ENCODE measurements at places on chromosomes 7 and 10.

- no peak for DNase-seq
These were observed 9.2 kb upstream of the ATXN7L1 start for GRCh38 chr7:105885387-105886111.

DNA sequence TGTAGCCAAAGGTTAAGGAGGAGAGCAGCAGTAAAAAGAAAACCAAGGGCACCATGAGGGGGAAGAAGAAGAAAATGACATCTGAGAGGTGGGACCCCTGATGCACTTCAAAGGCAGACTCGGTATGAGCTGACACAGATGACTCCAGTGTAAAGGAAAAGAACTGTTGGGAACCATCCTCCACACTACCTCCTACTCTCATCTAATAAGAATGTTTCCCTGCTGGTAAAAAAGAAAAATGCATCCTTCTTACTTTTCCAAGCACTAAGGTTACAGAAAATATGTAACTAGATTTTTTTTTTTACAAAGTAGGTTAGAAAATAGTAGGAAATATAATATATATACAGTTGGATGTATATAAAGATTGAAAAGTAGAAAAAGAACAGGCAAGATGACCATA lies 16.9 kb downstream of the TAS2R41 start:
- DNase-seq: no peak

GRCh38 chr10:118251791-118252190 lies 90.3 kb downstream of the FAM204A start:
- no peak for DNase-seq

GRCh38 chr10:85979598-85979997 lies 387.0 kb downstream of the GRID1 start:
- DNase-seq: no peak

DNA sequence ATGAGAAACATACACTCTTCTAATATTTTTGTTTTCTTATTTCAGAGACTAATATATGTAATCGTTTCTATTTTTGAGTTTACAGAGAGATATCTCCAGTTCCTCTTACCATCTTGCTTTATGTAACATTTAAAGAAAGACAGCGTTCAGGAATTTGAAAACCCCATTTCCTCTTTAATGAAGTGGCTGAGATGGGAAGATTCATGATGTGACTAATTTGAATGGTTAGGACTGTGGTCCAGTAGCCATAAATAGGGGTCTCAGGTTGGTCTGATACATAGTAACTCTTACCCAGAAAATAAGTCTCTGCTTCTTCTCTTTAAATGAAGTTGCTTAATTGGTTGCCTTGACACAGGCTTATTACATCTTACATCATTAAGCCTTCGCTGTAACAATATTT lies 6.9 kb downstream of the KMT2E start:
- no peak for DNase-seq

- no peak for DNase-seq
These were observed 1255.7 kb upstream of the LRRTM3 start for GRCh38 chr10:65670087-65670486.

- no peak for DNase-seq
These were observed 116.5 kb downstream of the ZMIZ1 start for GRCh38 chr10:79185067-79185774.

DNA sequence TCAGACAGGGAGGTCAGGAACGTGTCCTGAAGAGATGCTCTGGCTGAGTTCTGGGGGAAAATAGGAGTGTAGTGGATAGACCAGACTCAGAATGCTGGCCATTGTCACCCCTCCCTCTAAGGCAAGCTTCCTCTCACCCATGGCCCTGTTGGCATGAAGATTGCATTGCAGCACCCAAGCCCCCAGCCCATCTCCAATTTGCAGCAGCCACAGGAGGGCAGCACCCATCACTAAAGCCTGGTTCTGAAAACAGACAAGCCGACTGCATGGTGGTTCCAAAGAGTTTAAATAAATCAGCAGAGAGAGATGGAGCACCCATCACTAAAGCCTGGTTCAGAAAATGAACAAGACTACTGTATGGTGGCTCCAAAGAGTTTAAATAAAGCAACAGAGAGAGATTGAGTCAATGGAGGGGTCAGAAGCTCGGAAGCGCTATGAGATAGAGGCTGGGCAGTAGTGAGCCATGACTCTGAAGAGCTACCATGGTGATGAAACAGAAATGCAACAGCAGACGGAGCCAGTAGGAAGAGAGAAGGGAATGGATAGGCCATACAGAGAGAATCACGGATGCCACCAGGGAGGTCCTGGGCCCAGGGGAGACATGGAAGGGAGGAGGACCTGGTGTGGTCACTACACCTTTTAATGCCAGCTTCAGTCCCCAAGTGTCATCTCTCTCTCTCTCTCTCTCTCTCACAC lies 237.9 kb upstream of the MYO3A start:
- no peak for DNase-seq

GRCh38 chr7:151552352-151553028 lies 32.8 kb upstream of the RHEB start:
- DNase-seq: no peak

DNA sequence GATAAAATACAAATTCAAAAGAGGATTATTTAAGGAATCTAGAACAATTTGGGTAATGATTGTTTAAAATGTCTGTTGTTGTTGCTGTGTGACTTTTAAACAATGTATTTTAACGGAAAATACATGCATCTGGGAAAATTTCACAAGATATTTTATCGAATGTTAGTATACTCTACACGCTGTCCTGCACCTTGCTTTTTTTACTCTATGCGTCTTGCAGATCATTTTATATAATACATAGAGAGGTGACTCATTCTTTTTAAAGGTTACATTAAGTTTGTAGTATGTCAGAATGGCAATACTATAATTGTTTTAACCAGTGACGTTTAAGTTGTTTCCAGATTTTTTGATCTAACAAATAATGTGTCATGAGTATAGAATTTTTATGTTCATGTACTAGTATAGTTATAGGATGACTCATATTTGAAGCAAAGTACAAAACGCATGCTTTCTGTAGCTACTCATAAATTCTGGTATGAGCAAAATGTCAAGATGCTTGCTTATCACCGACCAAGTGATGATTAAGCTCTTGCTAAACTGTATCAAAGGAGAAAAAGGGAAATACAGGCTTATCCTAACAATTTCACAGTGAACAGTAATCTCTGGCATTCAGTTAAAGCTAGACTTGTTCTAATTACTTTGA lies 4.9 kb downstream of the DKK1 start:
- no peak for DNase-seq

DNA sequence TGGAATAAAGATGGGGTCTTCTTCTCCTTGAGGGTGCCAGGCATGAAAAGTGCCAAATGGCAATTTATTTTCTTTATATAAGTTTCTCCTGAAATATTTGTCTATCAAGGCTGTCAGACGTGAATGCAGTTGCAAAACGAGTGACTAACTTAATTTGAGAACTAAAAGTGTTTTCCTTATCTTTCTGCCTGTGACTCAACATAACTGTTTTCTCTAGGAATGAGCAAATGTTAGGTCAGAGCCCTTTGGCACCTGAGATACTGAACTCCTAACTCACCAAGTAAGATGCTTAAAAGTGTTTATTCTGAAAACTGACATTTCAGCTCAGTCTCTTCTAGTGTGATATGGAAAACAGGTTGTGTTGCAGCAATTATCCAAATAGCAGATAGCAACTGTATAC lies 197.0 kb downstream of the STK31 start:
- DNase-seq: no peak

- no peak for DNase-seq
These were observed 2.1 kb downstream of the ADK start for GRCh38 chr10:74153123-74153522.

DNA sequence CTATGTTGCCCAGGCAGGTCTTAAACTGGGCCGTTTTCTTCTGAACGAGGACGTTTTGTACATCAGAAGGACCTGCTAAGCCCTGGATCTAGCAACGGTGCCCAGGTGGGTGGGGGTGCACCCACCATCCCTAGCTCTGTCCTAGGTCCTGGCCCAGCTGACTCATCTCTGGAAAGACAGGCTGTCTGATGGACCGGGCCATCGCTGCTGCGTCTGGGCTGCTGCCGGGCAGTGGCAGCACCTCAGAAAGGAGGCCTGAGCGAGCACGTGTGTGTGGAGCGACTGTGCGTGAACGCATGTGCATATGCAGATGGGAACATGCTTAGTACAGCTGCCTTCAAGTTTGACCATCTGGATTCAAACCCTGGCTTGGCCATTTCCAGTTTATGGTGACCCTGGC lies 7.3 kb upstream of the ELFN1 start:
- no peak for DNase-seq

DNA sequence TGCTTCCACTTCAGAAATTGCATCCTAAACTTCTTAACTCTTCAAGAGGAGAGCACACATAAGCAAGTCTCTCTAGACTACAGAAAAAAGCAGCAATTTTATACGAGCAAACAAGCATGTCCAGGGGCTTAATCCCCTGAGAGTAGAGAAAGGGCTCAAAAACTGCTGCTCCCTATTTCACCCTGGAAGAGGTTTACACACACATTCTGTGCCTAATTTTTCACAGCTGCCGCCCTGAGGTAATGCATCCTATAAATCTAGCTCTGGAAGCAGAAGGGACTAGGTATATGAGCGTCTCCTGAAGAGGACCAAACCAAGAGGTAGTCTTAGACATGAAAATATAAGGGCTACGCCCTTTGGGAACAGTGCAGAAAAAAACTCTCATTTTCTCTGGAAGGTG lies 73.1 kb downstream of the CRPPA start:
- DNase-seq: no peak

- DNase-seq: no peak
These were observed 62.0 kb downstream of the MYOF start for GRCh38 chr10:93420091-93420490.

- DNase-seq: no peak
These were observed 45.7 kb downstream of the BPGM start for GRCh38 chr7:134692344-134692705.

GRCh38 chr7:76304888-76305375 lies 2.5 kb downstream of the HSPB1 start:
- no peak for DNase-seq

GRCh38 chr7:105454095-105454747 lies 65.5 kb upstream of the SRPK2 start:
- DNase-seq: no peak

DNA sequence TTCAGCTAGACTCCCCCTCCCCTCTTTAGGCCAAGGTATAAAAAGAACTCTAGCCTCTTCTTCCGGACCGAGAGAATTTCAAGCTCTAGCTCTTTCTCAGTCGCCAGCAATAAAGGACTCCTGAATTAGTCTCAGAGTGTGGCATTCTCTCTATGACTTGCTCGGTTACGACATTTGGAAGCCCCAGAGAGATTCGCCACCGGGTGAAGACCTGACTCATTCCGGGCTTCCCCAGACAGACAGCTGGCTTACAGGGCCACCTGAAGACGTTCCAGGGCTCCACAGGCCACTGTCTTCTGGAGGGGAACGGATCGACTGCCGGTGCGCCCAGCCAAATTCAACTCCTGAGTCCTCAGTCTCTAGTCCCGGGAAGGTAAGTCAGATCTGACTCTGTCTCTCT lies at the start of gene AKR1B15:
TSS of gene AKR1B15 (plus strand) at position 234 of the 400 bp plus-strand sequence. CDS start 15,510 bp downstream, outside the sequence.
- DNase-seq: no peak

DNA sequence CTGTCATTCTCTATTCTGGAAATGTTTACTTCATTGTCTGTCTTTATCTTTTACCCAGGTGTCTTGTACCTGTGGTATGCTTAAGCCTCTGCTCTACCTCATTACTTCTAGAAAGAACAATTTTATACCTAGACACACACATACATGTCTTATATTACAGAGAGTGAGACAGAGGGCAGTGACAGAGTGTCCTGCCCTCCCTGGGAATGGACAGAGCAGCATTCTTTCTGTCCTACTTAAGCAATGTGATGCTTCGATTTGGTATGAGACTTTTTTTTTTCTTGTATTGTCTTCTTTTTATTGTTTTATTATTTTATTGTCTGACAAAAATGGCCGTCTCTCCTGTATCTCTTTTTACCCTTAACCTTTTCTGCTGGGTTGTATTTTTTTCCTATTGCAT lies 286.1 kb downstream of the EXOC4 start:
- DNase-seq: no peak

DNA sequence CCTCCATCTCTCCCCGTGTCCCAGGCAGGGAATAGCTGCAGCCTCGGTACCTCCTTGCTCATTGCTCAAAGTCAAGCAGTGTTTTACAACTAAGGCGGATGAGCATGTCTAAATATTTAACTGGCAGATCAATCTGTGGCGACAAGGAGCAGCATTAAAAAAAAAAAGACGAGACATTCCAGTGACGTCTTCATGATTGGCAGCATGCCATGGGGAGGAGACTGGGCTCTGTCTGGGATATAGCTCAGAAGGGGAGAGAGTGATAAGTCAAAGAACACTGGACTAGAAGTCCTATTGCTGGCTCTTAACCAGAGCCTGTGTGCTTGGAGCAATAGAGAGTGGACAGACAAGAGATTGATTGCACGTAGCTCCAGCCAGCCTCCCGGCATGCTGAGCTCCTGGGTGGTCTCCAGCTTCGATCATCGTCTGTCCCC lies 287.5 kb upstream of the PODXL start:
- DNase-seq: no peak

DNA sequence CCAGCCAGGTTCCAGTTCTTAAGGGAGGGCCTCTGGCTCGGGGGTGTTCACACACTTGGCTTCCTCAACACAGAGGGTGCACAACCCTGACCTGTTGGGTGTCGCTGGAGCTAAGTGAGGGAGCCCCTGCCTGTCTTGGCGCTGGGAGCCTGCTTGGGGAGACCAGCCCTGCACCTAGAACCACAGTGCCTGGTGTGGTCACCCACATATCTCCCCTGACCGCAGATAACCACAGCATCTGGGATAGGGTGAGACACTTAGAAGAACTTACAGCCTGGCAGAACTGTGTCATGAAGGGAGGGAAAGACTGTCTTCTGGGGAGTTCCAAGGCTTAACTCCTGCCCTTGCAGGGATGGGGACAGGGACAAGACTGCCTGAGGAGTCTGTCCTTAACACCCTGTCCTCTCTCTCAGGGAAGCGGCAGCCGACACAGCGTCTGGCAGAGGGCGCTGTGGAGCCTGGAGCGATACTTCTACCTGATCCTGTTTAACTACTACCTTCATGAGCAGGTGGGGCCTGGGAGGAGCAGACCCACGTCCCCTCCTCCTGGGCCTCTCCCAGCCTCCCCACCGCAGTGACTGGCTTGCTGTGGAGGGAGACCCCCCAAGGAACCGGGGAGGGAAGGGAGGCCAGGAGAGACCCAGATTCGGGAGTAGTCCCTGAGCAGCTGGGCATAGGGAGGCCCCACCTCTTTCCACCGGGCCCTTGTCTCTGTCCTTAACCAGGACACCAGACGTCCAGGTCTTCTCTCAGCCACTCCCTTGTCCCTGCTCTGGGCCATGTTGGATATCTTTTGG lies 59.0 kb downstream of the PALD1 start:
- DNase-seq: no peak

DNA sequence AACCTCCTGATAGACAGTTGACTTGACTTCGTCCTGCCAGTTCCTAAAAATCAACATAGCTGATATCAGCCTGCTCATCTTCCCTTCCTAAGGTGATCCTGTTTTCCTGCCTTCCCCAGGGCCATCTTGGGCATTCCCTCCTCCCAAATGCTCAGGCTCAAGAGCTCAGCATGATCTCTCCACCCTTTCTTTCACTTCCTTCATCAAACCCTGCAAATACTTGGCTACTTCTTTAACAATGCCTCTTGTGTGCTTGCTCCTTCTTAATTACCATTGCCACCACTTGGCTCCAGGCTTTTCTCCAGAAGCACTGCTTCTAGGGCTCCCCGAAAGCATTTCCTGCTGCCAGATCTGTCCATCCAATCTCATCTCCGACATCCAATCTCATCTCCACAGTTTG lies 7.3 kb downstream of the FSCN3 start:
- no peak for DNase-seq
